ENCODE measurements at places on chromosomes 13 and 19. TPM values are rescaled to one million over a fixed set of nuclear protein-coding genes. Genes with fewer than 3 reads are reported as not detected.

The ZNF850 gene
- 6.5 TPM for total RNA-seq

The FXYD3 gene
- not detected for total RNA-seq

The OR7A5 gene
- not detected for total RNA-seq

The CLEC11A gene
- 4.7 TPM for total RNA-seq
